ENCODE measurements at places on chromosomes 6 and 20.

DNA sequence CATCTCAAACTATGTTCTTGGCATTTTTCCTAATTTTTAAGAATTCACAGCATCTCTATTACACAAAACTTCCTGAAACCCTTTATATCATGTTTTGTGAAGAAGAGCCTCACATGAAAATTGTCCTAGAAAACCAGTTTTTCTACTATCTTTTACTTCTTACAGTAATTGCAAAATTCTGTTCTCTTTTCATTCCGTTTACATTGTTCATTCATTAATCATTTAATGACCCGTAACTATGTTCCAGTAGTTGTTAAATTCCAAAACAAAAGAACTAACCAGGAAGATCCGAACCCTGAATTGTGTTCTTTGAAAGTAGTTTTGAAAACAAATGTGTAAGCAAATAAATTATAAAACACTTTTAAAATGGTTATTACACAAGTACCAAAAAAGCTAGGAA is 597.0 kb downstream of the EYS start:
- H3K4me1 ChIP-seq, result no peaks in the 10 kb centered on the region
- no peak for DNase-seq
- no peak overlapping the region for H3K27ac ChIP-seq
- H3K27me3 ChIP-seq, result no peaks in the 10 kb centered on the region

GRCh38 chr20:11924923-11925322 is 7.2 kb downstream of the BTBD3 start:
- no peaks in the 10 kb centered on the region for H3K4me1 ChIP-seq
- peaks cover 16% of the 10 kb centered on the region for H3K36me3 ChIP-seq
- no peak overlapping the region for H3K27ac ChIP-seq
- no peaks in the 10 kb centered on the region for H3K27me3 ChIP-seq
- DNase-seq, result no peak
- no peak overlapping the region for H3K4me3 ChIP-seq

- H3K27me3 ChIP-seq, result no peaks in the 10 kb centered on the region
- H3K27ac ChIP-seq, result no peak overlapping the region
- no peak for DNase-seq
Measured at GRCh38 chr6:117547688-117548621, 54.4 kb downstream of the GOPC start.

- H3K36me3 ChIP-seq, result no peaks in the 10 kb centered on the region
- peak within 1 kb of the TSS; percentile 35 for H3K4me3 ChIP-seq
Measured at GRCh38 chr20:38165089-38165965, at the start of gene TGM2. TSS of gene TGM2 (minus strand) at chr20:38165270. CDS start at chr20:38165198, 72 bp downstream.

DNA sequence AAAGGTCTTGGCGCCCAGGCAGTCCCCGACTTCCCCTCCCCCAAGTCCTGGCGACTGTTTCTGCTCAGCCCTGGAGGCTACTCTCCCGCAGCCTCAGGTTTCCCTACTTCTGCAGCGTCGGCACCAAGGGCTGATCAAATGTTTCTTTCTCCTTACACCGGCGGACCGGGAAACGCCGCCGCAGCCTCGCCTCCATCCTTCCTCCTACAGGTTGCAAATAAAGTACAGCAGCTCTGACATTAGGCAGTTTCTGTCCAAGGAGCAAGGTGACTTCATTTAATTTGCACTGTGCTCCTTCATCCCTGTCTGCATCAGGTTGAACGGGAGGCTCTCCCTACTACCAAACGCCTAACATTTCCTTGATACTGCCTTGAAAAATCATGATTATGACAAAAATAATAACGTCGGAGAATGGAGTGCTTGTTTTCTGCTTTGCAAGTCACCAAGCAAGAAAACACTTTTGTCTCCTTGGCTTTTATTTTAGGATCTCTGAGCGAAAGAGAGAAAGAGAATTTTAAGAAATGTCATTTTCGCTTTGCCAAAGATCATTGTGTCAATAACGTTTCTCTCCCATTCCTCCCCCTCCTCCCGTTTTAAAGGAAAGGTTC is 1.0 kb downstream of the CLIC5 start:
- H3K4me3 ChIP-seq, result no peak overlapping the region
- peaks cover 79% of the 10 kb centered on the region for H3K27me3 ChIP-seq
- H3K36me3 ChIP-seq, result no peaks in the 10 kb centered on the region
- no peak for DNase-seq

GRCh38 chr6:149337320-149337719 is 19.8 kb downstream of the TAB2 start:
- no peaks in the 10 kb centered on the region for H3K27me3 ChIP-seq
- DNase-seq, result no peak
- no peaks in the 10 kb centered on the region for H3K36me3 ChIP-seq
- H3K27ac ChIP-seq, result no peak overlapping the region
- peaks cover 45% of the 10 kb centered on the region for H3K4me1 ChIP-seq

- no peak overlapping the region for H3K4me3 ChIP-seq
- no peak overlapping the region for H3K27ac ChIP-seq
- no peak for DNase-seq
- no peaks in the 10 kb centered on the region for H3K27me3 ChIP-seq
- H3K36me3 ChIP-seq, result no peaks in the 10 kb centered on the region
Measured at GRCh38 chr6:156080371-156080770, 624.7 kb upstream of the NOX3 start.

- no peak overlapping the region for H3K4me3 ChIP-seq
- DNase-seq, result no peak
- H3K27me3 ChIP-seq, result peaks cover 4% of the 10 kb centered on the region
- no peak overlapping the region for H3K27ac ChIP-seq
Measured at GRCh38 chr20:23776067-23776771, 25.5 kb upstream of the CST1 start.

DNA sequence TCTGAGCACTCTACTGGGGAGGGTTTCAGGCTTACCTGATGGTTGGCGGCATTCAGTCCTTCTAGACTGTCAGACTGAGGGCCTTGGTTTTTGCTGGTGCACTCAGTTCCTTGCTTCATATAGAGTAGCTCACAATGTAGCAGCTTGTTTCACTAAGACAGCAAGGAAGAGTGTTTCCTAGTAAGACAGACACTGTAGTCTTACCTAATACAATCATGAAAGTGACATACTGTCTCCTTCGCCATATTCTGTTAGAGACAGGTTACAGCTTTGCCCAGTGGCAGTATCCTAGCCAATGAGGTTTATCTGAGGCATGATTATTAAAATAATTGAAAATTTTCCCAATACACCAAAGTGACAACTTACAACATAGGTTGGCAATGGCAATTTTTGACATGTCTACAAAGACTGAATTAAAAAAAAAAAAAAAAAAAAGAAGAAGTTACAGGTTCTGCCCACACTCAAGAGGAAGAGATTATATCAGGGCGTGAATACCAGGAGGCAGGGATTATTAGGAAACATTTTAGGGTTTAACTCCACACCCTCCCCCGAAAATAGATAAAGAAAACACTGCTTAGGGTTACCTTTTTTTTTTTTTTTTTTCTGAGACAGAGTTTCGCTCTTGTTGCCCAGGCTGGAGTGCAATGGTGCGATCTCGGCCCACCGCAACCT is 66.8 kb downstream of the SCAND1 start:
- H3K4me1 ChIP-seq, result no peaks in the 10 kb centered on the region
- no peak for DNase-seq

- DNase-seq, result peak; percentile 35
- H3K27ac ChIP-seq, result no peak overlapping the region
- H3K27me3 ChIP-seq, result no peaks in the 10 kb centered on the region
- peak overlapping the region; percentile 74 for H3K4me3 ChIP-seq
Measured at GRCh38 chr6:116682334-116682712, 1.3 kb downstream of the KPNA5 start.

DNA sequence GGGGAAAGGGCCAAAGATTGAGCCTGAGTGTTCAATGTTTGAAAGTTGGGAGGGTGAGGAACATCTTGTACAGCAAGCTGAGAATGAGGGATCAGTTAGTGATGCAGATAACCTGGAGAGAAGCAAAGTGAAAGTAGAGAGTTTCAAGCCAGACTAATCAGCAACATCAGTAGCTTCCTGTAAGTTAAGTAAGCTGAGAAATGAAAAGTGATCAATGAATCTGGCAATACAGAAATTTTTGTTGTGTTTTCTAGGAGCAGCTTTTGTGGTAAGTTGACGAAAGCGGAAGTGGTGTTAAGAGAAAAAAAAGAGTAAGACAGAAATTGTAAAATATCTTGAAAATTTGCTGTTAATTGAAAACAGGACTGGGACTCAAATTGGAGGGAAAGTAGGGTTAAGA is 855.5 kb upstream of the MAP3K7 start:
- H3K4me1 ChIP-seq, result no peaks in the 10 kb centered on the region
- no peaks in the 10 kb centered on the region for H3K27me3 ChIP-seq
- no peak overlapping the region for H3K4me3 ChIP-seq
- H3K36me3 ChIP-seq, result no peaks in the 10 kb centered on the region
- DNase-seq, result no peak

GRCh38 chr6:5089481-5090438 is 4.6 kb downstream of the PPP1R3G start:
- H3K27me3 ChIP-seq, result no peaks in the 10 kb centered on the region
- no peak overlapping the region for H3K4me3 ChIP-seq
- no peak overlapping the region for H3K27ac ChIP-seq
- DNase-seq, result no peak
- H3K4me1 ChIP-seq, result peaks cover 19% of the 10 kb centered on the region
- no peaks in the 10 kb centered on the region for H3K36me3 ChIP-seq

DNA sequence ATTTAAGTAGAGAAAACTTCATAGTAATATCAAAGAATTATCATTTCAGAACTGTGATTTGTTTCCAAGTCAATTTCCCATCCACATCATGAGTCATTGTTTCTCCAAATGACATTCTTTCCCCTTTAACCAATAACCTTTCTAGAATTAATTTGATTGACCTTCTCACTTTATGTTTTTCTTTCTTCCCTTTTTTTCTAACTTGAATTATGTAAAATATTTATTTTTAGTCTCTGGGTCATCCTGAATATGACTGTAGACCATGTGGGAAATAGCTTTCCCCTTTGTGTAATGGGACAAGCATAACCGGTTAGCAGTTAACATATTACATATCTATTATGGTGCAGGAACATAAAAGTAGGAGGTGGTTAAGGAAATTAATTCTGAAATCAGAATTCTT is 291.1 kb downstream of the GJA1 start:
- H3K4me3 ChIP-seq, result no peak overlapping the region
- no peak overlapping the region for H3K27ac ChIP-seq
- H3K27me3 ChIP-seq, result no peaks in the 10 kb centered on the region
- no peaks in the 10 kb centered on the region for H3K4me1 ChIP-seq
- DNase-seq, result no peak

All from A673 (cell line).